ENCODE measurements at places on chromosomes 1 and 21.

GRCh38 chr1:2258996-2259395 is 30.9 kb downstream of the SKI start:
- no peak for DNase-seq

DNA sequence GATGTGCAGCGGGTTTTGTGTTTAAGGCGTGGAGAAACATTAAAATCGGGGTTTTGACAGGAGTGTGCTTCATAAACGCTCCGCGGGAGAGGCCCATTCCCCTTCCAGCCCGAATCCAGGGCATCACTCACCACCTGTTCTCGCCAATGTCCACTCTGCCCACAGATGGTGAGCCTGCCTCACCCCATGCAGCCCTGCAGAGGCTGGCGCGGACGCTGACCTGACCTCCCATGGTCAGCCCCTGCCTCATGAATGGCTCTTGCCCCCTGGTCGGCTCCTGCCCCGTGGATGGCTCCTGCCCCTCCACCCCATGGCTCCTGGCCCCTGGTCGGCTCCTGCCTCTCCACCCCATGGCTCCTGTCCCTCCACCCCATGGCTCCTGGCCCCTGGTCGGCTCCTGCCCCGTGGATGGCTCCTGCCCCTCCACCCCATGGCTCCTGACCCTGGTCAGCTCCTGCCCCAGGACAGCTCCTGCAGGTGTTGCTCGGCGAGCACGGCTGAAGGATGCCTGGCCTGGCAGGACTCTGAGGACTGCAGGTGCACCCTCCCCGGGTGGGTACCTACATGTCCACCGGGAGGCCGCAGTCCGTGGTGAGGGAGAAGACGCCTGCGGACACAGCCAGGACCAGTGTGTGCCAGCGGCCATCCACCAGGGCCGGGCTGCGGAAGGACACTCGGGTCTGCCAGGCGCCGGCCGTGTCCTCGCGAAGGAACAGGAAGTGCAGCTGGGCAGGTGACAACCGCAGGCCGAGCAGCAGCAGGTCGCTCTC is 6.7 kb downstream of the KRTAP10-1 start:
- DNase-seq = no peak

DNA sequence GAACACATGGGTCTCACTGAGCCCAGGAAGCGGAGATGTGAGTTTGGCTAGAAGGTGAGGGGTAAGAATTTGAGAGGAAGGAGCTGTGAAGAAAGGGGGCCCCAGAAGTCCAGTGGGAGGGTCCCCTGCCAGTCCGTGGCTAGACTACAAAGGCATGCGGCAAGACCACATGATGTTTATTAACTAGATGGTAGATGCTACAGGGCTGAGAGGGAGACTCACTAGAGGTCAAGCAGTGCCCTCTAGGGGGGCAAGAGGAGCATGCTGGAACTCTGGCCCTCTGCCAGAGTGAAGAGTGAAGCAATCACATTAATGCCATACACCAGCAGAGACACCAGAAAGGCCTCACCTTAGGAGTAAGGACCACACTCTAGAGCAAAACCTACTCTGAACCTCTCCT is 12.2 kb downstream of the KIAA0319L start:
- peak; percentile 23 for DNase-seq

- DNase-seq = no peak
Observed at GRCh38 chr1:12398479-12398878, 168.6 kb downstream of the VPS13D start.

- no peak for DNase-seq
Observed at GRCh38 chr1:159172614-159173291, 1.3 kb downstream of the CADM3 start.

- no peak for DNase-seq
Observed at GRCh38 chr1:203197625-203198024, 11.1 kb upstream of the CHI3L1 start.

DNA sequence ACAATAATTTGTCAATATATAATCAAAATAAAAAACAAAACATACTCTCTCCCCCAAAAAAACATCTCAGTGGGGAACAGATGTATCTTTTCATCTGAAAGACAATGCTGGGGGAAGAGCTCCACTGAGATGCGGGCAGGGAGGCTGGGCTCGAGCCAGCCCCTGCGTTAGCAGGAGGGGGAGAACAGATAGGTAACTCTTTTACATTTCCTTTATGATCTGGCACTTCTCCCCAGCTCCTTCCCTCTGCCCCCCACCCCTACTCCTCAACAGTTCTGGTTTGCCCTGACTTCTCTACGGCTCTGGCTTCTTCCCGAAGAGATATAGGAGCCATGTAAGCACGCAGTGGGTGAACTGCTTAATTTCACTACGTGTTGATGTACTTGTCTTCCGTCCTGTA is 12.4 kb downstream of the LEPR start:
- no peak for DNase-seq

DNA sequence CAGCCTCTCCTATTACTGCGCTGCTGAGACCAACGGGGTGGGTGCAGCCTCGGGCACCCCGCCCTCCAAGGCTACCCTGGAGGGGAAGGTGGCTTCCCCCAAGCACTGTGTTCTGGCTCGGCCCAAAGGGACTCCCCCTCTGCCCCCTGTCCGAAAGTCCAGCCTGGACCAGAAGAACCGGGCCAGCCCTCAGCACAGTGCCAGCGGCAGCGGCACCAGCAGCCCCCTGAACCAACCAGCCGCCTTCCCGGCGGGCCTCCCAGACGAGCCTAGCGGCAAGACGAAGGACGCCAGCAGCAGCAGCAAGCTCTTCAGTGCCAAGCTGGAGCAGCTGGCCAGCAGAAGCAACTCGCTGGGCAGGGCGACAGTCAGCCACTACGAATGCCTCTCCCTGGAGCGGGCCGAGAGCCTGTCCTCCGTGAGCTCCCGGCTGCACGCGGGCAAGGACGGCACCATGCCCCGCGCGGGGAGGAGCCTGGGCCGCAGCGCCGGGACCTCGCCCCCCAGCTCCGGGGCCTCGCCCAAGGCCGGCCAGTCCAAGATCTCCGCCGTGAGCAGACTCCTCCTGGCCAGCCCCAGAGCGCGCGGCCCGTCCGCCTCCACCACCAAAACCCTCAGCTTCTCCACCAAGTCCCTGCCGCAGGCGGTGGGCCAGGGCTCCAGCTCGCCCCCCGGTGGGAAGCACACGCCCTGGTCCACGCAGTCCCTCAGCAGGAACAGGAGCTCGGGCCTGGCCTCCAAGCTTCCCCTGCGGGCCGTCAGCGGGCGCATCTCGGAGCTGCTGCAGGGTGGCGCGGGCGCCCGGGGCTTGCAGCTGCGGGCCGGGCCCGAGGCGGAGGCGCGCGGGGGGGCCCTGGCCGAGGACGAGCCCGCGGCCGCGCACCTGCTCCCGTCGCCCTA is 533.1 kb downstream of the KIF26B start:
- DNase-seq = no peak

- DNase-seq = no peak
Observed at GRCh38 chr1:56911098-56911938, 54.5 kb downstream of the C8B start.

GRCh38 chr21:35340273-35340672 is 291.2 kb upstream of the RUNX1 start:
- no peak for DNase-seq

DNA sequence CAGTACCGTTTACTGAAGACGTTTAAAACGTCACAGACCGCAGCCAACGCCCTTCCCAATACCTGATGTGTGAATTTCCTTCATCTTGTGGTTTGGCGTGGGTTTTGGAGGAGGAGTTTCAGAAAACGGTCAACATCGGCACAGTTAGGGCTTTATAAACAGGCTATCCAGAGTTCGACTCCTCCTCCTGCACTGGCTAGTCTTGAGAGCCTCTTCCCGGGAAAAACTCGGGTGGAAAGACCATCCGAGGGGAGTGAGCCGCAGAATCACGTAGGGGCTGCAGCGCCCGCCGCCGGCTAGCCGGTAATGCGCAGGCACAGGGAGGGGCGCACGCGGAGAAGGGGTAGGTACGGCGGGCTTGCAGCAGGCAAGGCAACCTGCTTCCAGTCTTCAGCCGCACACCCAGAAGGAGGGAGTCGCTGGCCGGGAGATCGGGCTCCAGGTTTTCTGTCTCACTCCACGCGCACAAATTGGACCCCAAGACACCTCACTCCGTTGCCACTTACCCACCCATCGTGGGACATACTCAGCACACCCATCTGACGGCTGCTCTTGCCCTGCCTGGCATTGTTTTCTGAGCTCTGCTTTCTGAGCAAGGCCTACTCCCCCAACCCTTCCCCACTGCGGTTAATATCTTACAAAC is 25.4 kb downstream of the SLC19A2 start:
- DNase-seq = no peak

GRCh38 chr1:230839173-230839572 is 29.1 kb downstream of the C1orf198 start:
- DNase-seq = no peak

DNA sequence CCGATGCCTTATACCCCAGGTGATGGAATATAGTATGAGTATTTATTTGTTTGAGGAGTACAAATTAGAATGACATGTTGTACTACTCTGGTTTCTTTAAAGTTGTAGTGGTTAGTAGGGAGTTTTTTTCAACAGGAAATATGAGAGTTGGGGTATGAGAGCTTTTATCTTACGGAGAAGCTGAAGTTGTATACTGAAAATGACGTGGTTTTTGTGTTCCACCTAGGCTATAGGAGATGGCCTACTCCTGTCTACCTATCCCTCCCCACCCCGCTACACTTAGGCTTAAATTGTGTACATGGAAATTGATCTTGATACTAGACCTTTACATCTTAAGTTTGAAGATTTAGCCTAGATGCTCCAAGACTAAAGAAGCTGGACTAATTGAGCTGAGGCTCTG is 6.8 kb upstream of the HAX1 start:
- DNase-seq = no peak

DNA sequence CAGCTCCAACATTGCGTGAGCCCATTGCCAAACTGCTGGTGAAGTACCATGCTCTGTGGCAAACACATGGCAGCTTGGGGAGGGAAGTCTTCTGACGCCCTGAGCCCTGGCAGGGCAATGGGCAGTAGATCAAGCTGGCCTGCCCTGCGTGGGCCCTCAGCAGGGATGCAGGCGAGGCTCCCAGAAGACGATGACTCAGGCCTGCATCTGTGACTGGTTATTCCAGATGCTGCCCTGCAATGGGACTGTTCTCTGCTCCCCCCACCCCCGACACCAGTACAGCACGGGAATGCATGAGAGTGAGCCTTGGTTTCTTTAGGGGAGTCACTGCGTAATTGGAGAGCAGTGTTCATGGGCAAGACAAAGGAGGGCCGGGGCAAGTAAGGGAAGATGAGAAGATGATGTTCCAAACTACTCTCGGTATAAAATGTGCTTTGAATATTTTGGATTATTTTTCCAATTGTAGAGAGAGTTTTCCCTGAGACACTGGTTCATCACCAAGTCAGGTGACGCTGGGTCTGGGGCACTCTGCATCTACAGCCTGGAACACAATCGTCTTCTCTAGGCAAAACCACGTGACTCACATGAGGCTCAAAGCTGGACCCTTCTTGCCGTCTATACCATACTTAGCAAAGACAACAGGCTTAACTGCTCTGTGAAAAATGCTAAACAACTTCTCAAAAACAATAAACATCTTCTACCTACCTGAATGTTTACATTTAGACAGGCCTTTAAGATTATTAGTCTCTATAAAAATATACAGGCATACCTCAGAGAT is 9.0 kb upstream of the C1orf198 start:
- no peak for DNase-seq

- DNase-seq = no peak
Observed at GRCh38 chr1:32871364-32872191, 866 bp upstream of the FNDC5 start.

DNA sequence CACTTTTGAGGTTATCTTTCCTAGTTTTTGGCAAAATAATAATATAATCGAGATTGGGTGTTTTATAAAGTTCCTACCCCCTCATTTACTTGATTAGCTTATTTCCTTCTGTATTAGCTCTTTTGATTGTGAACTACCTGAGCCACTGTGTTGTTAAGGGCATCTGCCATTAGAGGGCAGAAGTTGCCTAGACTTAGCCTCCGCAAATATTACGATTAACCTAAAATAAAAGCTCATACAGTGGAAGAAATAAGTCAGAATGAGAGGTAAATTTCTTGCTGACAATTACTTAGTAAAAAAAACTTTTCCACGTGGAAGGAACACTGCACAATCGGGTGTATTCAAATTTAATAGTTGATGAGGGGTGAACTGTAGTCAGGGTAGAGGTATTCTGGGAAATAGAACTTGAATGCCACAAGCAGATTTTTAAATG is 2.3 kb downstream of the H3-3A start:
- no peak for DNase-seq

- DNase-seq = no peak
Observed at GRCh38 chr1:186984959-186985358, 156.2 kb downstream of the PLA2G4A start.

GRCh38 chr1:228011721-228012311 is 5.0 kb downstream of the WNT3A start:
- no peak for DNase-seq

DNA sequence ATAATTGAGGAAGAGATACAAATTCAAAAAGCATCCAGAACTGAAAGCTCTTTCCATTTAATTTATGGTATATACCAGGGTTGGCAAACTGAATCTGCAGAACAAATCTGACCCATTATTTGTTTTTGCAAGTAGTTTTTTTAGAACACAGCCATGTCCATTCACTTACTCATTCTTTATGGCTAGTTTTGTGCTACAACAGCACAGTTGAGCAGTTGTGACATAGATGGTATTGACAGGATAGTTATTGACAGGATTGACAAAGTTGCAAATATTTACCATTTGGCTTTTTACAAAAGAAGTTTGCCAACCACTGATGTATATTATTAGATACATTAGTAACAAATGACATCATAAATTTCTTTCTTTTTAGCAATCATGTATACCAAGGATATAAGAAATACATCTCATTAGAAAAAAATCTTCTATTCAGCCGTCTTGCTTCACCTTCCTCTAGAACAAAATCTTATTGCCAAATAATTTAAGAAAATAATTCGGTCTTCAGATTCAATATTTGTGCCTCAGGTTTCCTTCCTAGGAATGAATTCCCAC is 9.4 kb downstream of the ADAMTS1 start:
- no peak for DNase-seq

GRCh38 chr1:33710967-33711366 is 152.9 kb upstream of the HMGB4 start:
- no peak for DNase-seq

DNA sequence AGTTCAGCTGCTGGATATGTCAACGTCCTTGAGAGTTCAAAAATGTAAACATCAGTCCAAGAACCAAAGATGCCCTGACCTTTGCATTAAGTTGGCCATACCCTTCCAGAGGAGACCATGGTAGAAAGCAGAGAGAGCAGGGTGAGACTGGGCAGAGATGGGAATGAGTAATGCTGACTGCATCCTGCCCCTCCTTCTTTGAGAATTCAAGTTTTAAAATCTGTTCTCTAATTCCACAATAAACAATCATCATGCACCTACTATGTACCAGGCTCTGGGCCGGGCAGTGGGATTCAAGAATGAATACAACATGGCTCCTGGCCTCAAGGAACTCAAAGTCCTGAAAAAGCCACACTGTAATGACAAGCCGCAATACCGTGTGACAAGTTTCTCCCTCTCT is 3.9 kb upstream of the HAO2 start:
- DNase-seq = no peak

DNA sequence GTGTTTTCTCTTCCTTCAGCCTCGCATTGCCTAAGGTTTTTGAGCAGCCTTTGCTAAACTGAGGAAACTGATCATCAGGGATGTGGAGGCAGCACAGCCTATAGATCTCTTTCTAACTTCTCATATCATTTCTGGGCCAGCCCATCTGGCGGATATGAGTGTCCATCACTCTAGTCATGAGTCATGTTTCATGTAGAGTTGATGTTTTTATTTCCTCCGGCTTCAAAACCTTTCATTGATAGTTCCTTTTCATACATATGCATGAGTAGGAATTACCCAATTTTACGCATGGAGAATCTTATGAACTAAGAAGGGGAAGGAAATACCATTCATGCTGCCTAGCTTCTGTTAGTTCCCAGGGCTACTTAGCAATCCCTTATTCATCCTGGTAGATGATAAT is 66.3 kb downstream of the SPATA46 start:
- DNase-seq = no peak

GRCh38 chr1:47776667-47777131 is 220.5 kb downstream of the TRABD2B start:
- no peak for DNase-seq

Measured in activated naive CD4-positive, alpha-beta T cell (primary cell).